ENCODE measurements at places on chromosomes 12 and 14.

GRCh38 chr12:109625131-109625559 lies 51.6 kb downstream of the MVK start:
- no peak for DNase-seq

DNA sequence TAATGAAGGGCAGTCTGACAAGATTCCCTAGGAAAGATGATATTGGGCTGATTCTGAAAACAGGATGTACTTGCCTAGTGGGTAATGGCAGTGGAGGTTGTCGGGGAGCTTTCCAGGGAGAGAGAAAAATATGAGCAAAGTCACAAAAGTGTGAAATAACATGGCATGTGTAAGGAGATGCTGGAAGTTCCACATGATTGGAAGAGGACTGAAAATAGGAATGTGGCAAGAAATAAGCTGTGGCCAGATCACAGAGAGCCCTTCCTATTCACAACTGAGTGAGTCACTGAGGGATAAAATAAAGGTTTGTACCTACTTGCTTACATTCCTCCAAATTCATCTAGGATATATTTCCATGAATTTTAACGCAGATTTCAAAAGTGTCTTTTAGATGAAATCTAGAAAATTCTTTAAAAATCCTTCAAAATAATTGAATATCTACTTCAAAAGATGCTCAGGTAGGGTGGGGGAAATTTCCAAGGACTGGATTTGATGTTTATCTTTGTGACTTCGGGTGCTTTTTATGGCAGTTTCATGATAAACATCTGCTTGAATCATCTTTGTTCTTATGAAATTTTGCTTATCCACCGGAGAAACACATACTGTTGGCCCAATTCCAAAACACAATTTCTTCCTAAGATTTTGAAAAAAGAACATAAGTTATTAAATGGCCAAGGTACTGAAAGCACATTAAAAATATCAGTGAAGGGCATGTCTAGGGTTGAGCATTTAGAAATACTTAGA lies 36.3 kb upstream of the SLC2A13 start:
- no peak for DNase-seq

- no peak for DNase-seq
Observed at GRCh38 chr12:94211021-94211420, 62.6 kb downstream of the PLXNC1 start.

DNA sequence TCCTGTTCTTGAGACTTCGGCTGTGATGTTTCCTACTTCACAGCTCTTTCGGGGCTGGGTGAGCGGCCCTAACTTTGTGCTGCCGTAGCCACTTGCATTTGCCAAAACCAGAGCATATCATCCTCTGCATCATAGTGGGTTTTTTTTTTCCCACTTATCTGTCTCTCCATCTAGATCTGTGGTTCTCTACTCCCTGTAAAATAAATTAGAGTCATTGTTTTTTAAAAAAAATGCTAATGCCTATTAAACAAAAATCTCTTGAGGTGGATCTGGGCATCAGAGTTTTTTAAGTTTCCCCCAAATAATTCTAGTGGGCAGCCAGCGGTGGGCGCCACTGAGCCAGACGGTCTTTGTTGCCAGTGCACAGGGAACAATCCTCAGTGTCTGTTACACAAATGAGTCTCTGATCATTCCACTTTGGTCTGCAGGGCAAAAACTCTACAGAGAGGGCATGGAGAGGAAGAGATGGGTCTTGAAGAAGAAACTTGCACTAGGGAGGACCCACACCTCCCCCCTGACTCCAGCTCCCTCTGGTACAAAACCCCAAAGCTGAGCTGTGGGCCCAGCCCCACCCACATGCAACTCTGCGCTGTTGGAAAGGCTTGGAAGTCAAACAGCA lies 62.4 kb upstream of the BCL2L14 start:
- no peak for DNase-seq

GRCh38 chr12:91538418-91538817 lies 355.8 kb upstream of the DCN start:
- no peak for DNase-seq

DNA sequence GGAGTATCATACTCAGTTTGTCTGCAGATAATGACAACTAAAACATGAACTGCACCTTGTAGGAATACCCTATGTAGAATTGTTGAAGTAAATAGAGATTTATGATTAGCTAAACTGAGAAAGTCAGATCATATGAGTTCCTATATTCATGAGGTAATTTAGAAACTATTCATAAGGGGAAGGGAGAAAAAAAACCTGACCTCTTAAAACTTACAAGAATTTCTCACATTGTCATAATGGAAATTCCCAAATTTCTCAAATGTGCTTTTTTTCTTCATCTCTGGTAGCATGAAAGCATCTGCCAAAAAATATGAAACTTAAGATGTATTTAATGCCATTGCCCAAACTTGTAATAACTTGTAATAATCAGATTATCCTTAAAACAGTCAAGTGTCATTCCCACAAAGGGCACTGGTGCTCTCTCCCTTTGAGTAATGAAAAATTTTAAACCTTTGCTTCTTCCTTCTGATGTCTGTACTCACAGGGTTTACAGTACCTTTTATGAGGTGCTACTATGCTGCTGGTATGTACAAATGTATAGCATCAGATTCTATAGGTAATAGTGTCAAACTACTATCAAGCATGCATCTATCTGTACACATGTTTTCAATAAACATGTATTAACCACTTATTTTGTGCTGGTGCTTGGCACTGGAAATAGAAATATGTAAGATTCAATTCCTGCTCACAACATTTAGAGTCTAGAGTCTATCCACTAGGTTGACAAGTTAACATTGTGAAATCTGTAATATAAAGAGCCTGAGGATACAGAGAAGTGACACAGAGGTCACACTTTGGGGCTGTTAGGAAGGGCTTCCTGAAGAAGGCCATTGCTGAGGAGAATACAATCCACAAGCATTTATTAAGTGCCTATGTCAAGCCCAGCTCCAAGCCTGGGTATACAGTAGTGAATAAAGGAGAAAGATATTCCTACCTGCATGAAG lies 17.4 kb upstream of the DRAM1 start:
- no peak for DNase-seq

GRCh38 chr12:66620026-66620425 lies 58.9 kb downstream of the GRIP1 start:
- no peak for DNase-seq

GRCh38 chr12:75872762-75873161 lies 158.8 kb downstream of the PHLDA1 start:
- no peak for DNase-seq

- DNase-seq, result no peak
Observed at GRCh38 chr12:90829044-90829443, 125.9 kb downstream of the CCER1 start.

DNA sequence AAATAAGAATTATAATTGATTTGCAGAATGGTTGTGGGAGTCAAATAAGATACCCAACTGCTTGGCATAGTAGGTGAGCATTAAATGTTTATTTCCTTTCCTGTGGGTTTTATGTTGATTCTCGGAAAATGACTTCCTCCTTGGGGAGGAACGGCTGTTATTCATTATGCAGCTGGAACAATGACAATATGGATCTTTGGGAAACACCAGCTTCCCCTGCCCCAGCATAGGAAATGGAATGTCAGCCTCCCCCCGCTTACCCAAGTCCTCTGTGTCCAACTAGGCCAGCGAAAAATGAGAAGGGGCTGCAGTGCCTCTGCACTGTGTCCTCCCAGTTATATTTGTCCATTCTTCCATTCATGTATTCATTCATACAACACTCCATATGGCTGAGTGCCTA lies 11.7 kb upstream of the CCDC177 start:
- DNase-seq, result no peak

GRCh38 chr12:3381059-3382047 lies 109.7 kb upstream of the PRMT8 start:
- DNase-seq, result no peak

- DNase-seq, result no peak
Observed at GRCh38 chr12:66240096-66240820, 51.2 kb downstream of the IRAK3 start.

DNA sequence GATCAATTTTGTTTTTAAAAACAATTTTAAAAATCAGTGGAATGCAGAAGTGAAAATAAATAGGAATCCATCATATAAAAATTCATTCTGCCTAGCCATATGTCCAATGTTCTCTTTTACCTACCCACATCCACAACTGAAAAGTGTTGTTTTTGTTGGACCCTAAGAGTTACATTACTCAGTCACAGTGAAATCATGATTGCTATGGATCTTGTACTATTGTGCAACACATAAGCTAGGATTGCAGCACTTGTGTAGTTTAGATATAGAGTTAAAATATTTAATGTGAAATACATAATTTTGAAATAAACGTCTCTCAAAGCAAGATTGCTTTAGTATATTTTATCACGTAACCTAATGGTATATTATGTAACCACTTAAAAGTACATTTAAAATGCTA lies 213.3 kb upstream of the CLEC14A start:
- no peak for DNase-seq

GRCh38 chr12:6635375-6635855 lies 344 bp downstream of the LPAR5 start:
- no peak for DNase-seq

- no peak for DNase-seq
Observed at GRCh38 chr12:83225806-83226205, 539.1 kb downstream of the TMTC2 start.

GRCh38 chr14:105601360-105602242 lies 75.2 kb downstream of the TMEM121 start:
- no peak for DNase-seq

DNA sequence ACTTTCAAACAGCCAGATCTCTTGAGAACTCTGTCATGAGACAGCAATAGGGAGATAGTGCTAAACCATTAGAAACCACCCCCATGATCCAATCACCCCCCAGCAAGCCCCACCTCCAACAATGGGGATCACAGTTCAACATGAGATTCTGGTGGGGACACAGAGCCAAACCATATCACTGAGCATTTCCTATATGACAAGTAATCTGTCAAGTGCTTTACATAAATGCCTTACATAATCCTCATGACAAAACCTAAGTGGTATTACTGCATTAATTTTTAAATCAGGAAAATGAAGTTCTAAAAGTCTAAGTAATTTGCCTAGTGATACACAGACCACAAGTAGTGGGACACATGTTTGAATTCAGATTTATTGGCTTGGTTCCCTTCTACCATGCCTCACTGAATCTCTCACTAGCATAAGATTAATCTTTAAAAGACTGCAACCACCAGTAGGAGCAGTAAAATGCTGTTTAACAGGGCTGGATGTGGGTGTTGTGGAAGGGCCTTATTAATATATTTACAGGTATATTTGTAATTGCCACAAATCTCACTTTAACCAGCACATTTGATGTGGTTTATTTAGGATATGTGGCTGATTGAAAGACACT lies 323.1 kb upstream of the FBXO33 start:
- no peak for DNase-seq

- DNase-seq, result no peak
Observed at GRCh38 chr12:106696681-106697417, 77.6 kb upstream of the RIC8B start.

DNA sequence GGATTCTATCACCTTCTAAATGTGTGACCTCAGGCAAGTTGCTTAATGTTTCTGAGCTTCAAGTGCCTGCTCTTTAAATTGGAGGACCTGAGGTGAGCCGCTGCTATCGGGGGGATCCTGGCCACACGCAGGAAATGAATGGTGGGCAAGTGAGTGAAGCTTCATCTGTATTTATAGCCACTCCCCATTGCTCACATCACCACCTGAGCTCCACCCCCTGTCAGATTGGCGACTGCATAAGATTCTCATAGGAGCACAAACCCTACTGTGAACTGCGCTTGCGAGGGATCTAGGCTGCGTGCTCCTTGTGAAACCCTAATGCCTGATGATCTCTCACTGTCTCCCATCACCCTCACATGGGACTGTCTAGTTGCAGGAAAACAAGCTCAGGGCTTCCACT lies 158.6 kb upstream of the CCND2 start:
- no peak for DNase-seq

GRCh38 chr12:67436230-67436629 lies 167.1 kb downstream of the CAND1 start:
- DNase-seq, result no peak

Data from GM18507 (cell line).